ENCODE measurements at places on chromosomes 11 and 22. TPM values are rescaled to one million over a fixed set of nuclear protein-coding genes. Genes with fewer than 3 reads are reported as not detected.

The OR51E2 gene
- 0.40 TPM for total RNA-seq

The FOLR2 gene
- total RNA-seq, result 21.9 TPM

The APOA5 gene
- total RNA-seq, result not detected

The UBQLN3 gene
- 0.10 TPM for total RNA-seq

The OR56A1 gene
- 0.10 TPM for total RNA-seq

The CYB5R2 gene
- 71.8 TPM for total RNA-seq

The C11orf21 gene
- total RNA-seq, result 1.3 TPM

The OR8G5 gene
- not detected for total RNA-seq

The SLC22A8 gene
- total RNA-seq, result 13.3 TPM

The OR51B4 gene
- total RNA-seq, result not detected

The IGSF22 gene
- total RNA-seq, result 1.3 TPM

The GPR83 gene
- total RNA-seq, result 5.3 TPM

The CLDN5 gene
- total RNA-seq, result 203 TPM

The TLCD5 gene
- total RNA-seq, result 16.1 TPM

The SERHL2 gene
- 2.7 TPM for total RNA-seq

The CCDC87 gene
- 0.59 TPM for total RNA-seq

The GRIK4 gene
- total RNA-seq, result 6.1 TPM

The TST gene
- total RNA-seq, result 45.7 TPM

The SEZ6L gene
- total RNA-seq, result 75.2 TPM

The OR4C3 gene
- not detected for total RNA-seq

The TEX12 gene
- total RNA-seq, result 0.99 TPM

The MRGPRX3 gene
- total RNA-seq, result 0.50 TPM

The PDE2A gene
- total RNA-seq, result 11.5 TPM

The C11orf97 gene
- 4.7 TPM for total RNA-seq

The WT1 gene
- 0.69 TPM for total RNA-seq

The GLB1L3 gene
- total RNA-seq, result 0.69 TPM

Measured in spinal cord (tissue), 10 donors.